ENCODE measurements at places on chromosomes 13 and 19.

DNA sequence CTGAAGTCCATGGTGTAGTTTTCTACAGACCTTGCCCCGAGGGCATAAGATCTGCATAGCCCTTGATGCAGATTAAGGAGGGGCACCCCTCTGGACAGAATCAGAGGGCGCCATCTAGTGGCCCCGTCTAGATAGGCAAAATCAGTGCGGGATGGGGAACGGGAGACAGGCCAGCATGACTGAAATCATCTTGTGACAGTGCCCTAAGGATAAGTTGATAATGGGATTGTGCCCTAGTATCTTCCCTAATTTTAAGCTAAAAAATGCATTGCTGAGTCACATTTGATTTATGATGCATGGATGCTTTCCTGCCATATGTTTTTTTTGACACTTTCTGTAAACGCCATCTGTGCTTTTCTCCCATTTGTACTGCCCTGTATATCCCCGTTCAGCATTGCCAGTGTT, 19.0 kb upstream of the GPI start:
- DNase-seq: peak; percentile 53

GRCh38 chr13:83941701-83942335, 59.5 kb upstream of the SLITRK1 start:
- DNase-seq: no peak

- no peak for DNase-seq
These were observed 275.5 kb upstream of the SOX21 start for GRCh38 chr13:94987869-94988268.

GRCh38 chr19:35558400-35559280, 4.8 kb downstream of the ATP4A start:
- no peak for DNase-seq

DNA sequence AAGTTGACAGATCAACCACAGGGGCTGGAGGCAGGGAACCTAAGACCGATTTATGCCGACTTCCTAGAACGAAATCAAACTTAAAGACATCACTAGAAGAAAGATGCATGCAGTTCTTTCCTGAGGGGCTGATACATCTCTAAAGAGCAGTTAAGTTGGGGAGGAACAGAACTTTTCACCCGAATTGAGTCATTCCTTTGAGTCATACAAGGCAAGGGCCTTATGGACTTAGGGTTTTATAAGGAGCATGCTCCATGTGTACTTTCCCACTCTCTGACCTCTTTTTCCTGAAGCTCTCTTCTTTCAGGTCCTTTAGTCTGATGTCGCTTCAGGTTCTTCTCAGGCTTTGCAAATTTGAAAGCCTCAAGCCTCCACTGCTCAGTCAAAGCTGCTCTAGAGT, 7.9 kb upstream of the FBXL3 start:
- DNase-seq: no peak

DNA sequence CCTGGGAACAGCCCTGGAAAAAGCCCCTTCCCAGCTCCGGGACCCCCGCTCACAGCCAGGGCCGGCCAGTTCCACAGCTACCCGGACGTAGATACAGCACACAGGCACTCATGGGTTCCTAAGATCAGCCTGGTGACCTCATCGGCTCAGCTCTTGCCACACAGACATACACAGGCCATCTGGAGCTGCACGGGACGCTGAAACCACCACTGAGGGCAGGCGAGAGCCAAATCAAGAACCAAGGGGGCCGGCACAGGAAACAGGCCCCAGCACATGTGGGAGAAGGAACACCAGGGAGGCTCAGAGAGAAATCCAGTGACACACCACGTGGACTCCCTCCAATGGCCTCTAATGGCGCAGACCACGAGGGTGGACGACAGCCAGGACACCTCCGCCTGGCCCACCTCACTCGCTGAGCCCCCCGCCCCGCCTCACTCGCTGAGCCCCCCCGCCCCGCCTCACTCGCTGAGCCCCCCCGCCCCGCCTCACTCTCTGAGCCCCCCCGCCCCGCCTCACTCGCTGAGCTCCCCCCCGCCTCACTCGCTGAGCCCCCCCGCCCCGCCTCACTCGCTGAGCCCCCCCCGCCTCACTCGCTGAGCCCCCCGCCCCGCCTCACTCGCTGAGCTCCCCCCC, 69.7 kb upstream of the C13orf46 start:
- peak; percentile 97 for DNase-seq

DNA sequence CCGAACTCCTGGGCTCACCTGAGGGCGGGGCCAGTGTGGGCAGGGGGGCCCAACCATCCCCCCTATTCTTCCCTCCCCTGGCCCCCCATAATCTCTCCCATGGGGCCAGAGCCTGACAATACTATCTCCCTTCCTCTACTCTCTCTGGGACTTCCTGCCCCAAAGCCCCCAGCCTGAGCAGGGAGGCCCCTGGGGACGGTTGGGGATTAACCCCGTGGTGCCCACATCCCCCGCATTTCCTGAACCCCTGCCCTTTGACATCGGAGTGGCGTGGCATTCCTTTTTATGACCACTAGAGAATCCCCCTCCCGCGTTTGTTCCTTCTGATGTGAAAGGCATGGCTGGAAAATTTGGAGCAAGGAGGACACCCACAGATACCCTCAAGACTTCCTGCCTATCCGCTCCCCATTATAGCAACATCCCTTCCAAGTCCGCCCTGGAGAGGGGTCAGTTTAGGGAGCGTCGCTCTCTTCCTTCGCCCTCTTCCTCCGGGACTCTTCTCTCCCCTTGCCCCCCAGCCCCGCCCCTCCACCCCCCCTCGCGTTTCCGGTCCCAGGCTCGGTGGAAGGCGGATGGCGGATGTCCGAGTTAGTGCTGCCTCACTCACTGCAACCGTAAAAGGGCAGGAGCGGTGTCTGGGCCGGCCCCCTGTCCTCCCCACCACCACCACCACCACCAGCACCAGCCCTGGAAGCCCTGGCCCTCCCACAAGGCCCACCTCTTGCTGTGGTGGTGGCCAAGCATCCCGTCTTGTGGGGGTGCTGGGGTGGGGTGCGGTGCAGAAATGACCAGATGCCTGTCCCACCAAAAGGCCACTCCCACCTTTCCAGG, 1.8 kb downstream of the VASP start:
- DNase-seq: peak; percentile 87

- peak; percentile 65 for DNase-seq
These were observed 6.3 kb downstream of the PGLYRP1 start for GRCh38 chr19:46016426-46017094.

- peak; percentile 89 for DNase-seq
These were observed 43.2 kb downstream of the SUGT1 start for GRCh38 chr13:52695856-52696255.

- DNase-seq: peak; percentile 99
These were observed at the start of gene ZNF473 for GRCh38 chr19:50025794-50026549. Gene ZNF473, plus strand, starts transcription at chr19:50026005. Its CDS starts 5,078 bp downstream, at chr19:50031083.

DNA sequence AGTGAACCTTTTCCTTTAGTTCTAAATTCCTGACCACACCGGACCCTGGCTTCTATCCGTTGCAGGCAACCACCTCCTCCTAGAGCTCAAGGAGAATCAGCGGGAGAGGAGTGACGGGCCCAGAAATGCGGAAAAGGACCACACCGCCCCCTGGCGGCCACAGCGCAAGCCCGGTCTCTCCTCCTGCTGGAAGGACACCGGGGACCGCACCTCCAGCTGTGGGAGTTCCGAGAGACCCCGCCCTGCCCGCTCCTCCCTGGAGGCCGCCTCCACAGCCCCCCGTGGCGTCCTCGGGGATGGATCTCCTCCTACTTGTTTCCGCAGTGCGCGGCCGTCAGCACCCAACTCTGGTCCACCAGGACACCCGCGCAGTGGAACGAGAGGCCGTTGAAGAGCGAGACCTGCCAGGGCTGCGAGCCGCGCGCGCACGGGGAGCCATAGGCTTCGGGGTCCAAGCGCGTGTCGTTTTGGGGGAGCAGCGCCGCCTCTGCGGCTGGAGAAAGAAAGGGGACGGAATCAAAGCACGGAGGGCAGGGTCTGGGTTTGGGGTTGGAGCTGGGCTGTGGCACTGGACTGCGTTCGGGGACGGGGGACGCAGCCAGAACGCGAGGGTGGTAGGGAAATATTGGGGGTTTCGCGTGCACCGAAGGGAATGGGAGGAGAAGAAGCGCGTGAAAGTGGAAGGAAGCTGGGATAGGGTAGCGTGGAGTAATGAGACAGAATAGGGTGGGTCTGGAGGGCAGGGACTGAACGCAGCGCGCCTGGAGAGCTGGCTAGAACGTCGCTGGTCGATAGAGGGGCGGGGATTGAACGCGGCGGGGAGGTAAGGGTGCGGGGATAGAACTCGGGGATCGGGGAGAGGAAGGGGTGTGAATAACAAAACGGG, 2.5 kb downstream of the KLK10 start:
- DNase-seq: no peak

- no peak for DNase-seq
These were observed at the start of gene DMKN for GRCh38 chr19:35513628-35514281. Gene DMKN, minus strand, starts transcription at chr19:35513649. Its CDS starts 174 bp downstream, at chr19:35513475.

DNA sequence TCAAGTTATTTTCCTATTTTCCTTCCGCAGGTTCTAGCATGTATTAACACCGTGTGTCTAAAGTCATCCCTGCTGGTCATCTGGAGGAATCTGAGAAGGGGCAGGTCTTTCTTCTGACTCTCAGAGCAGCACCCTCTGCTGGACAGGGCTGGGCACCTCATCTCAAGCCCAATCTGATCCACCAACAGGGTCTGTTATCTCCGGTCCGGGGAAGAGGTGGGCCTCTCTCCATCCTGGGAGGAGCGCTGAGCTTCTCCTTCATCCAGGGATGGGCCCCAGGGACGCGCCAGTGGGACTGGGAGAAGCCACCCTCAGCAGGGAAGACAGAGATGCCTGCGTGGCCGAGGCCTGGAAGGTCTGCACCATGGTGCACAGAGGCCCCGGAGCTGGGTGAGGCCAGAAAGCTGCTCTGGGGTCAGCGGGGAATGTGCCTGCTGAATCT, 26.0 kb upstream of the ZNF331 start:
- no peak for DNase-seq

GRCh38 chr19:1168572-1169410, 5.3 kb downstream of the SBNO2 start:
- peak; percentile 49 for DNase-seq

DNA sequence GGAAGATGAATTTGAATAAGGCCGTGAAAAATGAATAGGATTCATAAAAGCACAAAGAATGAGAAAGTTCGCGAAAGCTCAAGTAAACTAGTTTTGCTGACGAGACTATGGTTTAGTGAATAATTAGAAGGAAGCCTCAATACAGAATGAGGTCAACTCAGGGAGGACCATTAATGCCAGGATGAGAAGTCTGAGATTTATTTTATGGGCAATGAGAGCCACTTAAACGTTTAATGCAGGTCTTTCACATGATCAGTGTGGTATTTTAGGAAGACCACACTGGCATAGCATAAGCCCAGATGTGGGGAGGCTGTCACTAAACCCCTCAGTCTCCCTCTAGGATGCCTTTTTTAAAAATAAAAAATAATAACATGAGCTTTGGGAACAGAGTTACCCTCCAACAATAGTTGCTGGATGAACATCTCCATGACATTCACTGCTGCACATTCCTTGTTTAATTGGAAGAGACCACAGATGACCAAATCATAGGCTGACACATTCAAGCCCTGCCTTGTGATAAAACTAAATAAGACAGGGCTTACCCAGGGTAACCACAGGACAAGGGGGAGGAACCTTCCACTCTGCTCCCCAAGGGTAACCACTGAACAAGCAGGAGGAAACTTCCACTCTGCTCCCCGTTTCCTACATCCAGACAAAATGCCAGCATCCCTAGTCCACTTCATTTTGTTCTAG, 43.6 kb upstream of the LSM14A start:
- no peak for DNase-seq

DNA sequence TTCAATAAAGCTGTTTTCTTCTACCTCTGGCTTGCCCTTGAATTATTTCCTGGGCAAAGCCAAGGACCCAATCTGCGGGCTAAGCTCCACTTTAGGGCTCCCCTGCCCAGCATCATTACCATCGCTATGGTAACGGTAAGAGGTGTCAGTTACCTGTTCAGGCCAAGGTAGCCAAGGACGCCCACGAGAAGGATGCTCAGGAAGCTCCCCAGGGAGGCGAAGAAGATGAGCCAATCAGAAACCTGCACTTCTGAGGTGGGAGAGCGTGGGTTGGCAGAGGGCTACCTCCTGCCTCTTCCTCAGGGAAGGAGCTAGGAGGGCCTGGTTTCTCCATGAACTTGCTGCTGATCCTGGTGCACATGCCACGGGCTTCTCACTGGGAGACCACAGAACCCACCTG, 24.7 kb downstream of the IL12RB1 start:
- DNase-seq: no peak

DNA sequence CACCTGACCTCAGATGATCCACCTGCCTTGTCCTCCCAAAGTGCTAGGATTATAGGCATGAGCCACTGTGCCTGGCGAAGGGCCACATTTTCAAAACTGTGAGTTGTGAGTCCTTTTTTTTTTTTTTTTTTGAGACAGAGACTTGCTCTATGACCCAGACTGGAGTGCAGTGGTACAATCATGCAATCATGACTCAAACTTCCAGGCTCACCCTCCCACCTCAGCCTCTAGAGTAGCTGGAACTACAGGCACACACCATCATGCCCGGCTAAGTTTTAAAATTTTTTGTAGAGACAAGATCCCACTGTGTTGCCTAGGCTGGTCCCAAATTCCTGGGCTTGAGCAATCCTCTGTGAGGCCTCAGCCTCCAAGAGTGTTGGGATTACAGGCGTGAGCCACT, 3.8 kb upstream of the MYPOP start:
- no peak for DNase-seq

- DNase-seq: no peak
These were observed 14.1 kb downstream of the KRTDAP start for GRCh38 chr19:35476149-35476548.

GRCh38 chr13:112145551-112146360, 78.8 kb downstream of the SOX1 start:
- no peak for DNase-seq
